ENCODE measurements at places on chromosomes 7 and 10. TPM values are rescaled to one million over a fixed set of nuclear protein-coding genes. Genes with fewer than 3 reads are reported as not detected.

GRCh38 chr10:70943249-70943648, 54.9 kb upstream of the PCBD1 start:
- DNase-seq = no peak
- no peaks in the 10 kb centered on the region for H3K4me1 ChIP-seq
- H3K27ac ChIP-seq = no peak overlapping the region
- no peaks in the 10 kb centered on the region for H3K27me3 ChIP-seq
- H3K36me3 ChIP-seq = no peaks in the 10 kb centered on the region
- H3K4me3 ChIP-seq = no peak overlapping the region

GRCh38 chr7:30224511-30225062, 59.8 kb upstream of the ZNRF2 start:
- H3K27me3 ChIP-seq = no peaks in the 10 kb centered on the region
- DNase-seq = no peak
- H3K4me1 ChIP-seq = no peaks in the 10 kb centered on the region
- no peak overlapping the region for H3K4me3 ChIP-seq
- no peak overlapping the region for H3K27ac ChIP-seq

DNA sequence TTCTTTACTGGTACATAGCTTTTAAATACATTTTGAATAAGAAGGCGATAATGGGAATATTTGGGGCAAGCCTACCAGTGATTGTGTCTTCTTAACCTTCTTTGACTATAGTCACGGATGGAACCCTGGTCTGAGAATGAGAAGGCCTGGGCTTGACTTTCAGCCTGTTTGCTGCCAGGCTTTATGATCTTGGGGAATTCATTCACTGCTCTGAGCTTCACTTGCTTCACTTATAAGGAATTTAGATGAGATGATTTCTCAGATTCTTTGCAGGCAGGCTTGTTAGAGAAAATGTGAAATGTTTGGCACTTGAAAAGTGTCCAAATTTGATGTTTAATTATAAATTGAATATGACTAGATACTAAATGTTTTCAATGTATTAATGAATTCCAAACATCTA, 42.5 kb downstream of the NUP205 start:
- no peaks in the 10 kb centered on the region for H3K27me3 ChIP-seq
- H3K27ac ChIP-seq = no peak overlapping the region
- no peak overlapping the region for H3K4me3 ChIP-seq
- H3K36me3 ChIP-seq = peaks cover 78% of the 10 kb centered on the region
- no peaks in the 10 kb centered on the region for H3K4me1 ChIP-seq
- DNase-seq = no peak

GRCh38 chr10:69449841-69450240, 1.4 kb upstream of the TSPAN15 start:
- peaks cover 38% of the 10 kb centered on the region for H3K27me3 ChIP-seq
- H3K4me1 ChIP-seq = peaks cover 13% of the 10 kb centered on the region
- no peaks in the 10 kb centered on the region for H3K36me3 ChIP-seq
- H3K4me3 ChIP-seq = no peak overlapping the region
- H3K27ac ChIP-seq = no peak overlapping the region

- H3K36me3 ChIP-seq = no peaks in the 10 kb centered on the region
- no peak for DNase-seq
- peaks cover 10% of the 10 kb centered on the region for H3K27me3 ChIP-seq
- H3K27ac ChIP-seq = no peak overlapping the region
These were observed 487.4 kb upstream of the CELF2 start for GRCh38 chr10:10530313-10530712.

DNA sequence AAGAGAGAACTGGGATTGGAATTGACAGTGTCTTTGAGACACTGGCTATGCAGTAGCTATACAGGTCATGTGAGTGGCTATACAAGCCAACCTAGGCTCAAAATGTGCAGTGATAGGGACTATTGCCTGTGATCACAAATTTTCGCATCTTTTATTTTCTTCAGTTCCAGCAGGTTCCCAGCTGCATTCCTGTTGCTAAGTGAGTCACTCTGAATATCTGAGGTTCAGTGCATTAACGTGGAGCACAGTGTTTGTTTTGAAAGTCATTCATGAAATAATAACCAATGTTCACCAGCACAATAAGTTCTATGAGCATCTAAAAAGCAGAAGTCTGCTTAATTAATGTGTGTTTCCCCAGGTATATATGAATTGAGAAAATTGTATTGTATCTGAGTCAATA, 1236.0 kb upstream of the CELF2 start:
- no peaks in the 10 kb centered on the region for H3K4me1 ChIP-seq
- H3K36me3 ChIP-seq = no peaks in the 10 kb centered on the region
- H3K27ac ChIP-seq = no peak overlapping the region
- H3K4me3 ChIP-seq = no peak overlapping the region
- DNase-seq = no peak

DNA sequence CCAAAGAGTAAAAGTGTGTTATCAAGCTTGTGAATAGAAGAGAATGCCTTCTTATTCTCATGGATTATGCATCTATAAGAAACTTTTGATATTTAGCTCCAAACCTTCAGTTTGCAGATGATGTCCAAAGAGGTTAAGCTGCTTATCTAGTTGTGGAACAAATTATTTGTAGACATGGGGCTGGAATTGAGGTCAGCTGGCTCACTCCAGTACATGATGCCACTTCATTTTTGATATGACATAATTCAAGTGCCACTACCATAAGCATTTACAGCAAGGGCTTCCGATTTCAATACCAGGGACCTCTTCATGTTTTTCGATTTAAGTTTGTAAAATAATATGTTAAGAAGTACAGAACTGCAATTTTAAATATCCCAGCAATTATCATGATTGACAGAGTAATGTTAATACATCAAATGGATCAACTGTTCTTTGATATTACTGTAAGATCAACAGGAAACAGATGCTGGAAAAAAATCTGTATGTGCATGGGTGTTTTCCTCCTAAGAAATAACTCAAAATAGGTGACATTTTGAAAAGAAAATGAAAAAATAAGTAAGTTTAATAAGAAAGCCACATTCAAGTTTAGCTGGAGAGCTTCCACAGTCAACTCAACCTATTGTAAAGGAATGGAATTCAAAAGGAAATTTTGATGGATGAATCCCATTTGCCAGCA, 12.7 kb downstream of the FAM3C start:
- H3K4me1 ChIP-seq = peaks cover 3% of the 10 kb centered on the region
- no peak overlapping the region for H3K27ac ChIP-seq
- H3K27me3 ChIP-seq = no peaks in the 10 kb centered on the region
- peaks cover under 1% of the 10 kb centered on the region for H3K36me3 ChIP-seq

- H3K27me3 ChIP-seq = no peaks in the 10 kb centered on the region
- no peaks in the 10 kb centered on the region for H3K36me3 ChIP-seq
- peaks cover 53% of the 10 kb centered on the region for H3K4me1 ChIP-seq
- H3K4me3 ChIP-seq = no peak overlapping the region
- H3K27ac ChIP-seq = 0 out of 2 replicates have a peak overlapping the region, but pooled peaks have one; percentile 6
These were observed 14.6 kb downstream of the EPC1 start for GRCh38 chr10:32332299-32332750.

- H3K27me3 ChIP-seq = no peaks in the 10 kb centered on the region
- no peak overlapping the region for H3K27ac ChIP-seq
- peaks cover 31% of the 10 kb centered on the region for H3K4me1 ChIP-seq
- no peak overlapping the region for H3K4me3 ChIP-seq
These were observed 211.0 kb upstream of the KLF14 start for GRCh38 chr7:130944997-130945396.

The THAP5 gene
- 32.3 TPM for total RNA-seq

The CAMK1D gene
- total RNA-seq = 3.3 TPM

The ARHGEF5 gene
- total RNA-seq = 27.3 TPM

The C10orf62 gene
- total RNA-seq = not detected

The IGFBP3 gene
- 11.2 TPM for total RNA-seq

The NKX2-3 gene
- total RNA-seq = not detected

The CNPY1 gene
- 0.31 TPM for total RNA-seq

The GATA3 gene
- total RNA-seq = not detected

The PSD gene
- total RNA-seq = 4.0 TPM

The DENND2A gene
- 10.0 TPM for total RNA-seq

The SYNPO2L gene
- not detected for total RNA-seq

The MRLN gene
- not detected for total RNA-seq

The HMX3 gene
- 0.35 TPM for total RNA-seq

The PRTFDC1 gene
- 5.3 TPM for total RNA-seq
